ENCODE measurements at places on chromosomes 5 and 9.

GRCh38 chr9:111922324-111923013 is 25.9 kb downstream of the UGCG start:
- no peak for DNase-seq

GRCh38 chr5:69019668-69020375 is 74.0 kb upstream of the SLC30A5 start:
- DNase-seq: no peak

DNA sequence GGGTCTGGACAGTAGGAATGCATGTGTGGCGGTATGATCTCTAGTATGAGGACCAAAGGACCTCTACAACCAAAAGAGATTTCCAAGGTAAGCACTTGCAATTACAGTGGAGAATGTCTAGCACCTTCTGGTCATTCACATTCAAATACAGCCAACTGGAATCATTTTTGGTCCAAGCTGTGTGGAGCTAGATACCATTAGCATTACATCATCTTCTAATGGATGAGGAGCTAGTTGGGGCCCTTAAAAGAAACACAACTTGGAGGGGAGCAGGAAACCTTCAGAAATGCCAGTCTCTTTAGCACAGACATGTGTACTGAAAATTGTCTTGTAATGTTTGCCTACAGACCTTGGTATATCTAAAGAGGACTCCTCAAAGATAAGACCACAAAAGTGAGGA is 244.7 kb downstream of the BNC2 start:
- DNase-seq: no peak

DNA sequence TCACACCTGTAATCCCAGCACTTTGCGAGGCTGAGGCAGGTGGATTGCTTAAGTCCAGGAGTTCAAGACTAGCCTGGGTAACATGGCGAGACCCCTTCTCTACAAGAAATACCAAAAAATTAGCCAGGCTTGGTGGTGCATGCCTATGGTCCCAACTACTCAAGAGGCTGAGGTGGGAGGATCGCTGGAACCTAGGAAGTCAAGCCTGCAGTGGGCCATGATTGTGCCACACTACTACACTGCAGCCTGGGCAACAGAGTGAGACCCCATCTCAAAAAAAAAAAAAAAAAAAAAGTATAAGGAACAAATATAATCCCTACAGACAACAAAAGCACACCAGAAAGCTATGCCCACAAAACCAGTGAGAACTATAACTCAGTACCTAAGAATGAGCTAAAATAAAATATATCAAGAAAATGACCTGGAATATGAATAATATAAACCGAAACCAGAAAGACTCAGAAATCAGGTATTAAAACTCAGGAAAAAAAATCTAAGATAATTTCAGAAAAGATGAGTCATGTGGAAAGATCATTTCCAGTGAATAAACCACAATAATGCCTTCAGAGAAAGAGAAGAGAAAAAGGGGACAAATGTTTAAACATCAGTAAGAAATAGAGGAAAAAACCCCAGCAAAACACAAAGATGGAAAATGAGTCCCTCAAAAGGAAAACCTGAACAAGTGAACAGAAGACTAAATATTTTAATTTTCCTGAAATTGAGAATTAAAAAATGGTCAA is 57.4 kb downstream of the GOLPH3 start:
- no peak for DNase-seq

GRCh38 chr9:34869390-34869789 is 88.7 kb upstream of the PHF24 start:
- peak; percentile 6 for DNase-seq

- DNase-seq: no peak
These were observed 229.7 kb downstream of the MELK start for GRCh38 chr9:36802201-36802920.

GRCh38 chr5:169707686-169708085 is 70.6 kb downstream of the DOCK2 start:
- DNase-seq: no peak

- no peak for DNase-seq
These were observed 377.1 kb downstream of the EFNA5 start for GRCh38 chr5:107293541-107294210.

DNA sequence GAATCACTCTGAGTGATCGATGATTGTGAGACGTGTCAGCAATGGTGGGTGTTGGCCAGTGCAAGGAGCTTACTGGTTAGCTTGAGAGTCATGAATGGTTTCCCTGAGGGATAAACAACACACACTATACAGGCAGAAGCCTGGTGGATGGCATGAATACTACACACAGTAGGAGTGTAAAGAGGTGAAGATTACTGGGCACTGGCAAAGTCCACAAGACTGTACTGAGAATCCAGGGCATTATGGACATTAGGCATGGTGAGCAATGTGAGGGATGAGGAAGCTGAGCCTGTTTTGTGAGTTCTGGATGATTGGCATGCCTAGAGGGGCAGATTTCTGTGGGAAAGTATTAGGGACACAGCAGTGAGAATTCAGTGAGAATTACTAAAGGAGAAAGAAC is 71.3 kb downstream of the KDM4C start:
- DNase-seq: no peak

- DNase-seq: no peak
These were observed 1.5 kb downstream of the RORB start for GRCh38 chr9:74498621-74499095.

DNA sequence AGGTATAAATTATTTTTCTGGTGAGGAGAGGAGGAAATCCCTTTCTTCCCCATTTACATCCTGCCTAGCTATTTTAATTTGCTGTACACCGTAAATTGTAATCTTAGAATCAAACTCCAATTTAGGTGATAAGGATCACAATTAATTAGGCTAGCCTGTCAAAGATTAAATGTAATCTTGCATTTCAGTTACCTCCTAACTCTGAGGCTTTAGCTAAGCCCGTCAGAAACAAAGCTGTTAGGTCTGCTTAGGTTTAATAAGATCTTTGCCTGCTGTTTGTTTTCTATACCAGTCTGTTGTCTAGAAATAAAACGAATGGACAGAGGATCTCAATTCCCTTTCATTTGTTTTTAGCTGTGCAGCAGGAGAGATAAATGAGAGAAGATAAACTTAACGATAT is 51.5 kb downstream of the PIK3R1 start:
- DNase-seq: no peak

DNA sequence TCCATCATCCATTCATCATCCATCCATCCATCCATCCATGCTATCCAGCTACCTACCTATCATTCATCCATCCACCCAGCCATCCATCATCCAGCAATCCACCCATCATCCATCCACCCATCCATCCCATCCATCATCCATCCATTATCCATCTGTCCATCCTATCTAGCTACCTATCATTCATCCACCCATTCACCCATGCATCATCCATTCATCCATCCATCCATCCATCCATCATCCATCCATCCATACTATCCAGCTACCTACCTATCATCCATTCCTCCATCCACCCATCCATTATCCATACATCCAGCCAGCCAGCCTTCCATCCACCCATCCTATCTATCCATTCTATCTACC is 26.3 kb downstream of the SLC6A3 start:
- DNase-seq: no peak

DNA sequence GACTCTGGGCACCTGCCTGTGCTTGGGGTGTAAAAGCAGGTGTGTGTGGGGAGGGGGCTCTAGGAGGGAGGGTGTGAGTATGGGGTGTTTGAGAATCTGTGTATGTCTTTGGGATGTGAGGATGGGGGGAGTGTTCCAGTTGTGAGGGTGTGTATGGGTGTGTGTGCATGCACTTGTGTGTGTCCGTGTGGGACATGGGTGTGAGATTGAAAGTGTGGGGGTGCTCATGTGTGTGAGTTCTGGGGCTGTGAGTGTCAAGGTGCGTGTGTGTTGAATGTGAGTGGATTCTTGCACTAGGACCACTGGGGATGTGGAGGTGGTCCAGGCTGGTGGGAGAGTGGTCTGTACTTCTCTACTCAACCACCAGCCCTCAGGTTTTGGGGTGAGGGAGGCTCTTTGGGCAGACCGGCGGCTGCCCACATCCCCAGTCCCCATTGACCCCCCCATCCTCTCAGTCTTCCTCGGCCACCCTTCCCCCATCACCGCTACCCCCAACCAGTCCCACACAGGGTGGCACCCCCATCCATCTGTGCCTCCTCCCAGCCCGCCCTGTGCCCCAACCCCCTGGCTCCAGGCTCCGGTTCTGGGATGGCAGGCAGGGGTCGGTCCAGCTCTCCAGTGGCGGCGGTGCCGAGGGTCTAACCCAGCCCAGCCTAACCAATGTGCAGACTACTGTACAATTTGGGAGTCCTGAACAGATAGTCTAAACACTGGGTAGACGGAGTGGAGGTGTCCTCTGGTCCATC is 31.5 kb downstream of the GOLGA2 start:
- DNase-seq: no peak

GRCh38 chr5:18420711-18421110 is 786.5 kb downstream of the TAF11L14 start:
- no peak for DNase-seq

GRCh38 chr9:76624391-76625048 is 139.7 kb upstream of the PCA3 start:
- DNase-seq: peak; percentile 22

DNA sequence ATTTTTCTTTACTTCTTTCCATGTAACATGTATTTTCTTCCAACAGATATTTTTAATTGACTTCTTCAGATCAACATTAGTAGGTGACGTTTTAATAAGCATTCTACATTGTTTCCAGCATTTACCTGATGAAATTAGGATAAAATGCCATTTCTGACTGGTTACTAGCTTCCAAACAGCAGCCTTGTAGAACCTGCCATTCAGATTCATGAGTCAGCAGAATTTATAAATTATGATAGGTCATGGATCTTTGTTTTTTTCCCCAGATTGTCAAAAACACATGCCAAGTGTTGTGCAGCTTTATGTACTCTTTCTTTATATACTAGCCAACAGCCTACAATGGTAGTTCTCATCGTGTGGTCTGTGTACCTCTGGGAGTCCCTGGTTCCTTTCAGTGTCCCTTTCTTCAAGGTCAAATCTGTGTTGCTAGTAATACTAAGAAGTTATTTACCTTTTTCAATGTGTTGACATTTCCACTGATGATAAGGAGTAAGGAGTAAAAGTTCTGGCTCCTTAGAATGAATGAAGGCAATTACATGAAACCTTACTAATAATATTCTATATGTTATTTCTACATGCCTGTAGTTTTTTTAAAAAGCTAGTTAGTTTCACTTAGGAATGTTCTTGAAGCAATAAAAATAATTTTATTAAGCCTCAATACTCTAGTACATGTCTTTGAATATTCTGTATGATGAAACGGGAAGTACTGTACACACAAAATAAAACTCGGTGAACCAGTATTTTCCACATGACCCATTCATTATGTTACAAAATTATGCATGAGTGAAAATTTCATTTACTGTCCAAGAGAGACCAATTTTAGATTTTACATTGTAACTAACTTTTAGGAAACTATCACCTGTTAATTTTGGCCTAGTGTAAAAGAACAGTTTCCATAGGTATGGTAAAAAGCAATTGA is 135.8 kb downstream of the ZCCHC7 start:
- DNase-seq: no peak

GRCh38 chr9:79377339-79377855 is 194.4 kb upstream of the TLE4 start:
- no peak for DNase-seq
